ENCODE measurements at places on chromosomes 5 and 9.

GRCh38 chr9:97559111-97559514 lies 57.6 kb downstream of the TMOD1 start:
- H3K4me1 ChIP-seq = 0 out of 2 replicates have a peak, but pooled peaks cover under 1% of the 10 kb centered on the region
- H3K27ac ChIP-seq = no peak overlapping the region
- DNase-seq = no peak
- H3K36me3 ChIP-seq = no peaks in the 10 kb centered on the region
- H3K27me3 ChIP-seq = no peaks in the 10 kb centered on the region

- DNase-seq = no peak
- no peaks in the 10 kb centered on the region for H3K36me3 ChIP-seq
- no peak overlapping the region for H3K4me3 ChIP-seq
Observed at GRCh38 chr5:136525597-136525996, 160.3 kb upstream of the TRPC7 start.

- H3K27ac ChIP-seq = no peak overlapping the region
- no peaks in the 10 kb centered on the region for H3K27me3 ChIP-seq
- no peaks in the 10 kb centered on the region for H3K36me3 ChIP-seq
- DNase-seq = no peak
- no peak overlapping the region for H3K4me3 ChIP-seq
Observed at GRCh38 chr5:121053055-121053985, 589.2 kb downstream of the PRR16 start.

DNA sequence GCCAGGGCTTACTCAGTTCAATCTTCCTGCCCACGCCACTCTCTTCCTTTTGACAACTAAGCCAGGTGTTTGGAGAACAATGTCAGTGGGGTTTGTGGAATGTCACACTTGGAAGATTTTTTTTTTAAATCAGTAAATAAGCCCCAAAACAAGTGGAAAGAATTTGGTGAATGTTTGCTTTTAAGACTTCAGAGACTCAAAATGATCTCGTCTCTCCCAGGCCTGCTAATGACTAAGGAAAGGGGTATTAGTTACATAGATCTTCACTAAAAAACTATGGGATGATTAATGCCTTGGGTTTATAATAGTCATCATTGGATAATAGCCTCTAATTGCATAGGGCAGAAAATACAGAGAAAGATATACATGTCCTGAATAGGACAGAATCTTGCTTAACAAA lies 166.4 kb downstream of the DMRT2 start:
- no peak overlapping the region for H3K4me3 ChIP-seq
- H3K36me3 ChIP-seq = no peaks in the 10 kb centered on the region
- H3K27ac ChIP-seq = no peak overlapping the region
- H3K4me1 ChIP-seq = no peaks in the 10 kb centered on the region
- no peak for DNase-seq
- no peaks in the 10 kb centered on the region for H3K27me3 ChIP-seq

- peaks cover 57% of the 10 kb centered on the region for H3K4me1 ChIP-seq
- no peak for DNase-seq
- H3K36me3 ChIP-seq = no peaks in the 10 kb centered on the region
- H3K4me3 ChIP-seq = no peak overlapping the region
Observed at GRCh38 chr9:127554966-127555839, 56.9 kb upstream of the STXBP1 start.

DNA sequence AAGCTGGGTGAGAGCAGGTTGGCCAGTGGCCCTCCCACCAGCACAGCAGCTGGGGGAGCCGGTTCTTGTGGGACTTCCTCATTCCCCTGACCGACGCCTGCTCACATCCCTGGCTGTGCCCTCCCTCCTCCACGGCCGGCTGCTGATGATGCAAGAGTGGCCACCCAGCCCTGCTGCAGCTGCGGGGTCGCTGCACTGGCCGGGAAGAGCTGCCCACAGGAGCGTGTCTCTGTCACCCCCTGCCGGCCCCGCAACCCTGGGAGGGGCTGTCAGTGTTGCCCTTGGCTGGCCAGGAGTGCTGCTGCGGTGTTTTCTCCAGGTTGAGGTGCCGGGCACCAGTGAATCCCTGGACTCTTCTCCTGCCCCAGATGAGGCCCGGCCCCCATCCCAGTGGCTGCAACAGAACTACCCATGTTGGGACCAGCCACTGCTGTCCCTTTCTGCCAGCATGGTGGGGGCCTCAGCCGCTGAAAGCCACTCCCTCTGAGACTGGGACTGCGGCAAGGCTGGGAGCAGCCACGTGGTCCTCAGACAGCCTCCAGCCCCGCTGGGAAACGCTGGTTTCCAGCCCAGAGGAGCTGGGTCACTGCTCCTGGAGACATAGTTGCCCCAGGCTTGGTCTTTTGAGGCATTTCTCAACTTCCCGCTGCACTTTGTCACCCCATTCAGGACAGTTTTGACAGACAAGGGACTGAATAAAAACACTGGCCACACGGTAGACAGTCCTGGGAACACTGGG lies 739 bp downstream of the CARD9 start:
- H3K27ac ChIP-seq = no peak overlapping the region
- no peaks in the 10 kb centered on the region for H3K4me1 ChIP-seq
- DNase-seq = no peak
- H3K36me3 ChIP-seq = no peaks in the 10 kb centered on the region
- no peak overlapping the region for H3K4me3 ChIP-seq

DNA sequence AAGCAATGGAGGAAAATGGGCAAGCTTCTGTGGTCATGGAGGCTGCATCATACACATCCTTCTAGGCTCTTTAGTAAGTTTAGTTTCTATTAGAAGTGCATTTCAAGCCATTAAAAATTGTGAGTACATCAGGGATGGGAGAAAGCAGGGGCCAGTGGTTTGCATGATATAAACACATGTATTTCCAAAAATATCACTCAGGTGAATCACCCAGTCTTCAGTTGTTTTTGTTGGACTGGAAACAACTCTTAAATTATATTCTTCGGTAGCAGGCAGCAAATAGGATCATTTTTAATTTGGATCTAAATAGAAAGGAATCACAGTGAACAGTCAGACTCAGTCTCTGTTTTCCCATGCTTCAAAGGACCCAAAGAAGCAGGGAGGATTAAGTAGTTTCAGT lies 657.9 kb downstream of the TLR4 start:
- no peaks in the 10 kb centered on the region for H3K4me1 ChIP-seq
- H3K4me3 ChIP-seq = no peak overlapping the region
- H3K36me3 ChIP-seq = no peaks in the 10 kb centered on the region
- no peaks in the 10 kb centered on the region for H3K27me3 ChIP-seq
- H3K27ac ChIP-seq = no peak overlapping the region

DNA sequence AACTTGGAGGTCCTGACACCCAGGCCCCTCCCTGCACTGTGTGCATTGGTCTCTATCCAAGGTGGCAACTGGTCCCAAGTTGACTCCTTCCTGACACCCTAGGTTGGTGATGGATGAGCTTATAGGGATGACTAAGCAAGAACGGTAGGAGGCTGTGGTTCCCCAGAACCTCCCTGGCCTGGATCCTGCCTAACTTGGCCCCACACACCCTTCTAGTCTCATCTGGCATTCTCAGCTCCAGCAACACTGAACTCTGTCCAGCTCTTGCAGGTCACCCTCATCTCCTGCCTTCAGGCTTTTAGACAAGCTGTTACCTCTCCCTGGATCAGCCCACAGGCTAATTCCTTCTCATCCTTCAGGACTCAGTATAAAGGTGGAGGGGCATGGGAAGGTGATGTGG lies 16.5 kb downstream of the AQP3 start:
- no peaks in the 10 kb centered on the region for H3K4me1 ChIP-seq
- no peaks in the 10 kb centered on the region for H3K27me3 ChIP-seq
- DNase-seq = no peak
- H3K27ac ChIP-seq = no peak overlapping the region

DNA sequence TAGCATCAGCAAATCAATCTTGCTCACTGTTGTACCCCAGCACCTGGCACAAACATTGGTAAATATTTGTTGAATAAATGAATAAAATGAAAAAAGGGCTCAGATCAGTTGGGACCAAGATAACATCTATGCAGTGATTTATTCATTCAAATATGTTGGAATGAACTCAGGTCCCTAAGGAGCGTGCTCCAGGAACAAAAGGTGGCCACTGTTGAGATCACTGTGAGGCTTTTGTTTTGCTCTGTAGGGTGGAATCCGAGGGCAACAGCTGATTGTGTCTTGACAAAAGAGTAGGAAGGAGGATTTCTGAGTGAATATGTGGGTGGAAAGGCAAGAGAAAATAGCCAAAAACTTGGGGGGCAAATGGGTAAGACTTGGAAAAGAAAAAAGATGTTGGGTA lies 89.7 kb downstream of the PPP2R2B start:
- no peak overlapping the region for H3K27ac ChIP-seq
- DNase-seq = no peak
- no peaks in the 10 kb centered on the region for H3K27me3 ChIP-seq
